Activated T-helper 9 cell treated with anti-CD3 and anti-CD28 coated beads, Interleukin-2, amount 50 U/mL, for 16 hours (primary cell): ENCODE measurements at places on chromosomes 7 and 10.

GRCh38 chr7:30996883-30997282, 33.1 kb downstream of the GHRHR start:
- no peak for DNase-seq

DNA sequence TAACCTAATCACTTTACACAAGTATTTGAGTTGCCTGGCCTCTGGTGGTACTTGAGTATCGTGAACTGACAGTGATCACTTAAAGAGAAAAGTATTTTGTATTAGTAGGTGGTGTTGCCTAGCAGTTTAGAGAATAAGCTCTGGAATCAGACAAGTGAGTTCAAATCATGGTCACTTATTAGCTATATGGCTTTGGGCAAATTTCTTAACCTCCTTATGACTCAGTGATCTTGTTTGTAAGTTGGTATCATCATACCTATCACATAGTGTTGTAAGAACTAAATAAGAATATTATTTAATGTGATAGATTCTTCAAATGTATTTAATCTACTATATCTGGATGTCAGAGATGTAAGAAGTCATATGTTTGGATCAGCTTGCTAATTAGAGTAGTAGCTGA, 163.8 kb downstream of the RNF133 start:
- DNase-seq, result no peak

DNA sequence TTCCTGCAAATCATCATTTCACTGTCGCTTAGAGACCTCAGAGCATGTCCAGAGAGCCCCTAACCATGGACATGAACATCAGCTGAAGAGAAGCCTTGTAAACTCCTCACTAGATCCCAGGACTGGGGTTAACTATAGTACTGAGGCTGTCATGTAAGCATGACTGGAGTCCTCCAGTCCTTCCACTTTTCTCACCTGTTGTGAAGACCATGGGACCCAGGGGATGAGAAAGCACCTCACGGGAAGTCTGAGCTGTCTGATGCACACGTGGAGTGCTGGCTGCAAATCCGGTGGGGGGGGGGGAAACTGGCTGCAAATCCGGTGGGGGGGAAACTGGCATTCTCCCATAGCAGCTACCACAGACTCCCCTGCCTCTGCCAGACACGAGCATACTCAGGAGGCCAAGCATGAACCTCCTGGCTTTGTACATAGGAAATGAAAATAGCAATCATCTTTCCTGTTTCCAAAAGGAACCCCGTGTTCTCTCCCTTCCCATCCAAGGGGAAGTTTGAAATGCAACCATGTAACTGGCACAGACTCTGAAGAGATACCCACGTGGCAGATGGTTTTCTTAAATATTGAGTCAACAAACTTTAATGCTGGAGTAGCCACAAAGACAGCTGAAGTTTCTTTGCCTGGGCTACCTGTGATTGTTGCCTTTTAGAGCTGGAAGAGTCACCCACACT, 261.4 kb downstream of the ZMYND11 start:
- no peak for DNase-seq

- DNase-seq, result no peak
Measured at GRCh38 chr7:136911344-136911743, 42.9 kb downstream of the CHRM2 start.

GRCh38 chr10:22606164-22606614, 108.2 kb downstream of the PIP4K2A start:
- no peak for DNase-seq

GRCh38 chr7:94237417-94237816, 157.3 kb upstream of the COL1A2 start:
- DNase-seq, result no peak

GRCh38 chr10:61248013-61248412, 205.2 kb downstream of the TMEM26 start:
- no peak for DNase-seq

DNA sequence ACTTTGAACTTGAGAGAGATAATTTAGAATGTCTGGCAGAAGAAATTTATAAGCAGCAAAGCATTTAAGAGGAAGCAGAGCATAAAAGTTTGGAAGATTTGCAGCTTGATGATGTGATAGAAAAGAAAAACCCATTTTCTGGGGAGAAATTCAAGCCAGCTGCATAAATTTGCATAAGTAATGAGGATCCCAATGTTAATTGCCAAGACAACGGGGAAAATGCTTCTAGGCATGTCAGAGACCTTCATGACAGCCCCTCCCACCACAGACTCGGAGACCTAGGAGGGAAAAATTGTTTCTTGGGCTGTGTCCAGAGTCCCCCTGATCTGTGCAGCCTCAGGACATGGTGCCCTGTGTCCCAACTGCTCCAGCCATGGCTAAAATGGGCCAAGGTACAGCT, 263.6 kb upstream of the POT1 start:
- DNase-seq, result no peak

- no peak for DNase-seq
Measured at GRCh38 chr10:98414932-98415730, at the start of gene PYROXD2. Gene PYROXD2, minus strand, starts transcription at chr10:98415182. Its CDS starts 47 bp downstream, at chr10:98415135.

DNA sequence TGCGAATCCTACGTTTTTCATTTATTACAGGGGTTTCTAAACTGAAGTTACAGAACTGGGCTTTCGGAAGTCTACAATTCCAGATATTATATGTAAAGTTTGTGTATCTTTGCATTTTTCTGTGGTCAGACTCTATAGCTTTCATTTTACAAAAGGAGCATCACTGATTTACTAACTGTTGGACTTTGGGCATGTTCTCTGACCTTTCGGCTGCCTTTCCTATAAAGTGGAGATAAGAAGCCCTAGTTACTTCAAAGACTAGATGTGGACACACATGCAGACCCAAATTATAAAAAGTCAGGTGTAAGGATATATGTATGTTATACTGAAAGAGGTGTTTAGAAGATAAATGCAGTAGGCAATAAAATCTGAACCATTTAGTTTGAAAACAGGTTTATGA, 126.6 kb upstream of the PRKCQ start:
- DNase-seq, result no peak

DNA sequence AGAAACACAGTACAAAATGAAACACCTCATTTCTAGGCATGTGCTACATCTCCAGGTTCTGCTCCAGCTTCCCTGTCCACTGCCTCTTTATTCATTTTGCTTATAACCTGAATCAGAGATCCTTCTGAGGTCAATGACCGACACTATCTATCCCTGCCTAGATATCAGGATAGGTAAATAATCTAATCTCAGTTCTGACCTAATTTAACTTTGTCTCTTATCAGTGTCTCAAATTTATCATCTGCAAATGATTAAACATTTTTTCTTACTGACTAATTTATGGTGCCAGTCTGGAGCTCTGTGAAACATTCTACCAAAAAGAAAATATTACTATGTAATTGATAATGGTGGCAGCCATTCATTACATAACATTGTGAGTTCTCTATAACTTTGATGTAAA, 61.1 kb downstream of the SGCE start:
- no peak for DNase-seq

- DNase-seq, result no peak
Measured at GRCh38 chr10:128704716-128705115, 578.5 kb upstream of the MKI67 start.

- DNase-seq, result no peak
Measured at GRCh38 chr7:51158211-51158610, 158.4 kb downstream of the COBL start.

- DNase-seq, result no peak
Measured at GRCh38 chr10:130378556-130379400, 242.6 kb downstream of the GLRX3 start.

DNA sequence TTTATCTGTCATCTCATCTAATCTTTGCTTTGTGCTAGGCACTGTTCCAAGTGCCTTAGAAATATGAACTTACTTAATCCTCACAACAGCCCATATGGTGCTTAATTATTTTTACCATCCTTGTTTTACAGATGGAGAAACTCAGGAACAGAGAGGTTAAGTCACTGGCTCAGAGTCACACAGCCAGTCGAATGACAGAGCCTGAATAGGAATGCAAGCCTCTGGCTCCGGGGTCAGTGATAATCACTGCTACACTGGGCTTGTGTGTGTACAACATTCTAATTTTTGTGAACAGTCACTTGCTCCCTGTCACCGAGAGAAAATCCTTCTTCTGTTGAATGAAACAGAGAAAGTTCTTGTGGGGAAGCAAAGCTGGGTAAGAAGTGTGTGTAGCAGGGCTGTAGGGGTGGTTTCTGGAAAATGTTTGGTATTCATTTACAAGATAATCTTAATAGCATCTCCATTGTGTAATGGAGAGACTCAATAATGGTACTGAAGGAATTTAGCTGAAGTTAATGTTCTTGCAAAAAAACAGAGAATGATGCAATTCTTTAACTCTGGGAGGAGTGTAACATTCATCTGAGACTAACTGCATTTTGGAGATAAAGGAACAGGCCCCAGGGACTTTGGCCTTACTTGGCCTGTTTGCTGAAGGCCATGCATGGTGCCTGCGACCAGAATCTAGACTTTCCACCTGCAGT, 290.6 kb downstream of the FRMD4A start:
- no peak for DNase-seq

DNA sequence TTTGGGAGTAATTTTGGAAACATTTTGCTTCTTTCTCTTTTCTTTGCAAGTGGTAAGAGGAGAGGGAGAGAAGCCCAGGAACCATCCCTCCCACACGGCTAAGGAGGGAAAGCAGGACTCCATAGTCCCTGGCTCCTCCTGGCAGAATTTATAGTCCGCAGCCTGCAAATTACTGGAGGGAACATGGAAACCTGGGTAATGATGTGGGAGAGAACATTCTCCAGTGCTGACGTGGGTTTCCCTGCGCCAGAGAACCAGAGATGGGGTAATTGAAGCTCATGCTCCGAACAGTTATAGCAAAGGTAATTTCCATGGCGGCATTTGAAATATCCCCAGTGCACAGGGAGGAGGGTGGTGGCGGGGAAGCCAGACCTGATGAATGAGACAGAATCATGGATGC, 320.4 kb downstream of the RPS24 start:
- DNase-seq, result no peak

DNA sequence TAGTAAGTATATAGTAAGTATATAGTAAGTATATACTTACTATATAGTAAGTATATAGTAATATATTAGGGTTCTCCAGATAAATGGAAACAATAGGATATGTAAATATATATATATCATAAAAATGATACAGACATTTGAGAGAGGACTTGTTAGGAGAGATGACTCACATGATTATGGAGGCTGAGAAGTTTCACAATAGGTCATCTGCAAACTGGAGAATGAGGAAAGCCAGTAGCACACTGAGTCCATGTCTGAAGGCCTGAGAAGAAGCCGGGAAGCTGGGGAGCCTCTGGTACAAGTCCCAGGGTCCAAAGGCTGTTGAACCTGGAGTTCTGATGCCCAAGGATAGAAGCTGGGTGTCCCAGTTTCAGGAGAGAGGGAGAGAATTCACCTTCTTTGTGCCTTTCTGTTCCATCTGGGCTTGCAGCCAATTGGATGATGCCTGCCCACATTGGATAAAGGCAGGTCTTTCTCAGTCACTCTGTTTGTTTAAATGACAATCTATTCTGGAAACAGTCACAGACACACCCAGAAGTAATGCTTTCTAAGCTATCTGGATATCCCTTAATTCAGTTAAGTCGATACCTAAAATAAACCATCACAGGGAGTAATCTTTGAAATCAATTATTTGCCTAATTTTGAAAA, 205.5 kb upstream of the CDC14C start:
- no peak for DNase-seq

DNA sequence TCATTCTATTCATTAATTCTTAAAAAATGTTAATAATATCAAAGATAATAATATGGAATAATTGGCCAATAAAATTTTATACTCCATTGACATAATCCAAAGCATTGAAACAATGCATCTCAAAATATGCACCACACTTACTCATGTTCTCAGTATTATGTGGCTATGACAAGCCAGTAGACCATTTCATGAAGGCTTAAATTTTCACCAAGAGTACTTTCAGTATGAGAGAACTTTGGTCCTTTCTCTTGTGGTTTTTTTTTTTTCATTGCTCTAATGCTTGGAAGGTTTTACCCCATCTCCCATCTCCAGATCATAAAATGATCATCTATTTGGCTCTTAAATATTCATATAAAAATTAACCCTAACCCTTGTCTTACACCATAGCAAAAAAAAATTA, 45.5 kb upstream of the TMEM140 start:
- DNase-seq, result no peak

- no peak for DNase-seq
Measured at GRCh38 chr7:143069912-143070500, 17.9 kb downstream of the OR6V1 start.

GRCh38 chr10:109405338-109405737, 518.0 kb downstream of the XPNPEP1 start:
- no peak for DNase-seq

GRCh38 chr10:43307306-43307705, 40.4 kb upstream of the RASGEF1A start:
- no peak for DNase-seq

DNA sequence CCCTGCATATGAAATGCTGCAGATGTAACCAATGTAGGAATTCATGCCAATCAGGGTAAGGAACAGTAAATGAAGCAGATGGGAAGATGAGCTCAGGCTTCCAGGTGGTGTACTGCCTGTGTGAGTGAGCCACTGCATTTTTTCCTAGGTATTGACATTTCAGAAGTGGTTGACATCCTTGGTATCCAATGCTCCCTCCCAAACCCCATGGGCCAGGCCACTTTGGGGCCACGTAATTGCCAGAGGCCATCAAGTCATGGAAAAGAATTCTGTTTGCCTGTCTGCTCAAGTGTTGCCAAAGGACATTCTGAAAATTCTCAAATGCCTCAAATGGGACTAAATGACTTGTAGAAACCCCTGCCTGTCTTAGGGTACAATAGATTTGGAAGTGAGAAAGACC, 384.6 kb downstream of the GATA3 start:
- DNase-seq, result no peak

DNA sequence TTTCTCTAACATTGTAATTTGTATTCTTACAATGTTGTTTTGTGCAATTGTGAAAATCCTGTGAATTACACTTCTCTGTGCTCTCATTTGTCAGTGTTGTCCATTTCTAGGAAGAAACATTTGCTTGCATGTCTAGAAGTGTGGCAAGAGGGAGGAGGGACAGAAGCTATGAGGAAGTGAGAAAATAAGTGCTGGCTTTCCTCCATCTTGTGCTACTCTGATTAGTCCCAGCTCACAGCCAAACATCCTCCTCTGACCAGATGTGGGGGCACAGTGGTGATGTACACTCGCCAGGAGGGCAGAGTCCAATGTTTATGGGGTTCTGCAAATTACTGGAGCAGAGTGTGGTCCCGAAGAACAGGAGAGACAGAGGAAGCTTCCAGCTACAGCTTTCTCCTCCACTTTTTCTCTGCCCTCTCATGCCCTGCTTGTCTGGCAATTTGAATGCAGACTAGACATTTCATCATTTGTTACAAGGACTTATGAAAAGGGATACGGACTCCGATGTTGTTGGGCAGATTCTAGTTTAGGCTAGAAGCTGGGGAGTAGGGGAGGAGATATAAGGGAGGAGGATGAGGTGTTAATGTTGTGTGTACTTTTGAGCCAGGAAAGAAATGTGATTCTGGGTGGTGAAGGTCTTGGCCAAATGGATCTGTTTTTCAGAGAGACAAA, 131.0 kb upstream of the C1GALT1 start:
- DNase-seq, result no peak

DNA sequence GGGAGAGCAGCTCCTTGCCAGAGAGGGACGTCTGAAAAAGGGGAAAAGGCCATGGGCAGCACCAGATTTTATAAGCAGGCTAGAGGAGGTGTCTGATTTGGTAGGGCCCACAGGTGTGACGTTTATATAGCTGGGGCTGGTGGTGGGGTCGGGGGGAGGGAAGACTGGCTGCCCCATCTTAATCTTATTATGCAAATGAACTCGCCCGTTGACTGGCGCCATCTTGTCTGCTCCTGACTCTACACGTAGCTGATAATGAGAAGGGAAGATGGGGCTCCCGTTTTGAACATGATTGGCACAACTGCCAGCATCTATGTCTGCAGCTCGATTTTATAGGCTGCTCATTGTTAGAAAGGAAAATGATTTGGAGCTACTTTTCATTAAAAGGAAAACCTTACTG, 28.6 kb upstream of the CADPS2 start:
- no peak for DNase-seq

GRCh38 chr7:45001138-45001694, 1.2 kb downstream of the CCM2 start:
- peak; percentile 54 for DNase-seq
